ENCODE measurements at places on chromosomes 5 and 9. TPM values are rescaled to one million over a fixed set of nuclear protein-coding genes. Genes with fewer than 3 reads are reported as not detected.

DNA sequence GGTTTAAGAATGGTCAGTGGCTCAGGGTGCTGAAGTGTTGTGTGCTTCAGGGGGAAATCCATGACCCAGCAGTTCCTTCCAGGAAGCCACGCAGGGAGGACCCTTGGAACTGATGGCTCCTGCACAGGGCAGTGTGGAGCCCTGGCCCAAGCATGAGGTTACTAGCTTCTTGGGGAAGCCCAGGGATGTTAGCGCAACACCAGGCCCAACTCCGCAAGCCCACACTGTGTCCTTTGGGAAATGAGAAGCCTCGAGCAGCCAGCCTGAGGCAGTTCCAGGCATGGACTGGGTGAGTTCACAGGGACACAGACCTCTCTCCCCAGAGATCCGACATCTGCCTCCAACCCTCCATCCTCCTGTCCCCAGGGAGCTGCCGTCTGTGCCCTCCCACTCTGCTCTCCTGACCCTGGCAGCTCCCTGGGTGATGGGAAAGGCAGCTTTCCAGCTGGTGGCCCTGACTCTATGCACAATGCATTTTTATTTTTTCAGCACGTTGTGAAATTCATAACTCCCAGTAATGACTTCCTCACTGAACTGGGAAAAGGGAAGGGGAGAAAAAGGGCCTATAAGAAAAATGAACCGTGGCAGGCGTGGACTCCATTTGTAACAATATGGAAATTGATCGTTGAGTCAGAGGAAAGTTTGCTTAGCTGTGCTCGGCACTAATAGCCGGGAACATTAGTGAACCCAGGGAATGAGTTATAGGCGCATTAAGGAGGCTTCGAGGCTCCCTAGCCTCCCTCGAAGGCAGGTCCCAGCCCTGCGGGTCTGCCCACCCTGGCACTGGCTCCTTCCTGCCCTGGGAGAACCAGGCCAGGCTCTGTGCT lies 34.1 kb downstream of the LMX1B start:
- no peak for DNase-seq

- DNase-seq: no peak
Observed at GRCh38 chr9:108396193-108396592, 459.6 kb downstream of the ACTL7B start.

- no peak for DNase-seq
Observed at GRCh38 chr9:22117511-22118384, 108.6 kb upstream of the CDKN2B start.

DNA sequence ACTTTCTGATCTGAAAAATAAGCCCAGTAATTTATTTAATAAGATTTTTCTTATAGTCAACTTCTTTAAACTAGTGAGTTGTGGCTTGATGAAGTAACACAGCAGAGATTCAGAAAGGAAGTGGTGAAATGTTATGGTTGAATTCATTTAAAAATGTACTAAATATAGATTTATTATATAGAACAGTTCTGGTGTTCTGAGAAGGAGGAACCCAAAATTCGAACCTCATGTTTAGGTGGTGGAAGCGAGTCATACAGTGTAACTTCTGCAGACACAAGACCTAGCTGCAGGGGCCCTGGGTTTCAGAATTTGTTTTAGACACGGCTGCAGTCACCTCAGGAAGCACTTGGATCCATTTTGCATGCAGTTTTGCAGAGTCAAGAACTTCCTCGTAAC lies 188.2 kb downstream of the TRIO start:
- DNase-seq: peak; percentile 56

Gene MPDZ
- total RNA-seq: not detected

DNA sequence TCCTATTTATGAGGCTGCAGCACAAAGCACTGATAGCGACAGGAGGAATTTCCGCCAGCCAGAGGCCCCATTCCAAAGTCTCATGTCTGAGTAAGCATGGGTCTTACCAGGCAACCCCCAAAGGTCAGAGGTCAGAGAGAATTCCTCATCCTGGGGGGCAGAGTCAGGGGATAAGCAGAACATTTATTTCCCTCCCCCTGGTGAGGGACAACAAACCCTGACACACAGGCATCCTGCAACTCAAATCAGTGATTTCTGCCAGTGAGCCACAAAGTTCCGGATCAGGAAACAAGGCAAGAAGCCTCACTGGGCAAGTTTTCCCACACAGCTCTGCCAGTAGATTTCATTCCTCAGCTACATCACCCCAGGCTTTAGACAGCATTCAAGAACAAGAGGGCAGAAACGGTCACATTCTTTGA lies 37.0 kb downstream of the ADAMTS12 start:
- no peak for DNase-seq

All from activated CD8-positive, alpha-beta T cell treated with anti-CD3 and anti-CD28 coated beads, Interleukin-2, amount 10 ng/mL, durations not matched to agents 7 days and 5 days (primary cell).